ENCODE measurements at places on chromosomes 12 and 14.
A peak's percentile ranks its signal among the peaks of the same experiment; 100 is the strongest.

DNA sequence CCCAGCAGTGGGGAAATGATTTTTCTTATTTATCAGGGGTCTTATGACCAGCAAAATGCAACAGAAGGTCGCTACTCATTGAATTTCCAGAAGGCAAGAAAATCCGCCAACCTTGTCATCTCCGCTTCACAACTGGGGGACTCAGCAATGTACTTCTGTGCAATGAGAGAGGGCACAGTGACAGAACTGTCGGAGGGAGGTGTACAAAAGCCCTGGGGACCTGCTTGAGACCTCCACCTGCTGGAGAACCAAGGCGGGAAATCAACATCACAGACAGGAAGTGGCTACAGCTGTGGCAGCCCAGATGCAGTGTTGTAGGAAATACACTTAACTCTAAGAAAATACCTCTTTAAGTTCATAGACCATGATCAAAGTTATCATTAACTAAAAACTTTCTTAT lies 250.9 kb upstream of the OR4E1 start:
- no peak for DNase-seq

- peak; percentile 31 for DNase-seq
Measured at GRCh38 chr12:30450872-30451271, 244.8 kb downstream of the IPO8 start.

GRCh38 chr14:99363616-99364290 lies 91.8 kb upstream of the BCL11B start:
- no peak for DNase-seq

GRCh38 chr14:96797582-96798349 lies 584 bp downstream of the VRK1 start:
- no peak for DNase-seq

GRCh38 chr14:71952381-71953363 lies 20.4 kb downstream of the RGS6 start:
- DNase-seq = no peak

DNA sequence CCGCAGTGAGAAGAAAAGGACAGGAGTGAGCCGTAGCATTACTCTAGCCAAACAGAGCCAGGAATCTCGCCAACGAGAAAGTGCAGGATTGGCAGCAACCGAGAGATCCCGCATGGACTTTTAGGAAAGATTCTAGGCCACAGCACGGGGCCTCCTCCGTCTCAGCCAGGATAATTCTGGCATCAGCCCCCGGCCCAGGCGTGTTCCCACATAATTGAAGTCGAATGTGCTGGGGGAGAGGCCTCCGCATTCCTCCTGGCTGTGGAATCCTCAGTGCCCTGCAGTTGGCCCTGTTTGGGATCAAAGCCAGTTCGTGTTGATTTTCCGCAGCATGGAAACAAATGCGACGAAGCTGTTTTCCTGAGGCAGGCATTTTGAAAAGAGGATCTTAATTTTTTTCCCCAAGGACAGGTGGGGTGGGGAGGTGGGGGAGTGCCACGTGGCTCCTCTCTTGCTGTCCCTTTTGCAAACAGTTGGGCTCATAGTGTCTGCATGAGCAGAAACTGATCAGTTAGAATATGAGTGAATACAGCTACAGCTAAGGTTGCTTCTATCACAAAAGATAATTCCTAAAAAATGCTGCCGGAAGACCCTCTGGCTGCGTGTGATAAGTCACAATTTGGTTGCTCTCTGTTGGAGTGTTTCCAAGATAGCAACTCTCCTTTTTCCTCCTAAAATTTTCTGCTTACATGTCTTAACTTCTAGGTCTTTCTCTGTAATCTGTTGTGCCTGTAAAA lies 37.3 kb upstream of the ATXN2 start:
- DNase-seq = peak; percentile 86

DNA sequence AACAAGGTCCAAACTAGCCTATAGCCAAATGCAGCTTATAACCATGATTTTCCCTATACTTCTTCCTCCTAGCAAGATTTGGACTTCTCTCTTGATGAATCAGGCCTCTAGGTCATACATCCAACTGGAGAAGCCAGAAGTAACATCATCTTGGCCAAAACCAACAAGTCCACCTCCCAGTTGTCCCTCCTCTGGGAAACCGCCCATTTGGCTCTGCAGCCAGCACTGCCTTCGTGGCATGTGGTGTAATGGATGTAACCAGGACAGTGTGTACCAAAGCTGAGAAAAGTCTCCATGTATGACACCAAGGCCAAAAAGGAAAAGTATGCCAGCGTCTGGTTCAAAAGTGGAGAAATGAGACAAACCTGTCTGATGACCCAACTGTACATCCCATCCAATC lies 59.3 kb upstream of the VASH1 start:
- no peak for DNase-seq

DNA sequence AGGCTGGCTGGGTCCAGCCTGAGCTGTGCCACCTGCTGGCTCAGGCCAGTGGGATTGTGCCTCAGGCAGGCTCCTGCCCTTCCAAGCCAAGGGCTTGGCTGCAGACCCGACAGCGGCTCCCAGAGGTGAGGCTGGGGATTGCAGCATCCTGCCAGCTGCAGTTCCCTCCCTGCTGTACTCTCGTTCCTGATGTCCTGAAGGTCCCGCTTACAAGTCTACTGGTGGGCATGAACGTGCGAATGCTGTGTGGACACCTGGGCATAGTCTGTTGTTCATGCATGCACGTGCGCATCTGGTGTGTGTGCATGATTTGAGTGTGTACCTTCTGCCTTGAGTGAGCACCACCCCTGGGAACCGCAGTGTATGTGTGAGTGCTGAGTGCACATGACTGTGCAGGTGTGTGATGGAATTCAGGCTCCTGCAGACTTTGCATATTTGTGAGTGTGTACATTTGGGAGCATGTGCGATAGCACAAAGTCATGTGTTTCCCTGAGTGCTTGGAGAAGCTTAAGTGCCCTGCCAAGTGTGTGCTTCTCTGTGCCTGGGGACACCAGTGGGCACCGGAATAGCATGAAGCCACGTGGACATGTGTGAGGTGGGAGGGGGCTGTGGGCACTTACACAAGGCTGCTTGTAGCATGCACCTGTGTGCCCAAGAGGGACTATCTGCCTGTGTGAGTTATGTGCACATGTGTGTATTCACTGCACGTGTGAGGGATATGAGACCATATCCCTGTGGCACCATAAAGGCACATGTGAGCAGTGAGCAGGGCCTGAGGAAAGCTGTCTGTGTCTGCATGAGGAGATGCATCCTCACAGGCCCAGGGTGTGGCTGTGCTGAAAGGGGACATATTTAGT lies 19.3 kb upstream of the KRT7 start:
- peak; percentile 66 for DNase-seq

- no peak for DNase-seq
Measured at GRCh38 chr14:50529288-50530179, 2.8 kb downstream of the MAP4K5 start.

GRCh38 chr14:101962503-101962874 lies 1.9 kb upstream of the DYNC1H1 start:
- peak; percentile 92 for DNase-seq
